ENCODE measurements at places on chromosomes 16 and 17.
A peak's percentile ranks its signal among the peaks of the same experiment; 100 is the strongest.

DNA sequence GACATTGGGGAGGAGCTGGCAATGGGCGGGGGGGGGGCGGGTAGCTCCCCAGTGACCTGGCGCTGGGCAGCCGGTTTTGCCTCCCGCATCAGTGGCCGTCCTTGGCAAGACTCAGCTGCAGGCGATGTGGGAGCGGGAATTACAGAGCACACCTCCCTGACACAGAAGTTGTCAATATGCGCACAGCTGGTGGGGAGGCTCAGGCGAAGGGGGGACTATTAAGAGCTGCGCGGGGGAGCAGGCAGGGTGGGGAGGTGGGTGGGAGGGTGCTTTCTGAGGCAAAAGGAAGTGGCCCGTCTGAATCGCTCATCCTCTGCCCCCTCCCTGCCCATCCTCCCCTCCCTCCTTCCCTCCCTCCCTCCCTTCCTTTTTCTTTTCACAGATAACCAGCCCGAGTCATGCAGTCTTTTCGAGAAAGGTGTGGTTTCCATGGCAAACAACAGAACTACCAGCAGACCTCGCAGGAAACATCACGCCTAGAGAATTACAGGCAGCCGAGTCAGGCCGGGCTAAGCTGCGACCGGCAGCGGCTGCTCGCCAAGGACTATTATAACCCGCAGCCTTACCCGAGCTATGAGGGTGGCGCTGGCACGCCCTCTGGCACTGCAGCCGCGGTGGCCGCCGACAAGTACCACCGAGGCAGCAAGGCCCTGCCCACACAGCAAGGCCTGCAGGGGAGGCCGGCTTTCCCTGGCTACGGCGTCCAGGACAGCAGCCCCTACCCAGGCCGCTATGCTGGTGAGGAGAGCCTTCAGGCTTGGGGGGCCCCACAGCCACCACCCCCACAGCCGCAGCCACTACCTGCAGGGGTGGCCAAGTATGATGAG lies 44.0 kb downstream of the SREBF1 start:
- DNase-seq = peak; percentile 20

DNA sequence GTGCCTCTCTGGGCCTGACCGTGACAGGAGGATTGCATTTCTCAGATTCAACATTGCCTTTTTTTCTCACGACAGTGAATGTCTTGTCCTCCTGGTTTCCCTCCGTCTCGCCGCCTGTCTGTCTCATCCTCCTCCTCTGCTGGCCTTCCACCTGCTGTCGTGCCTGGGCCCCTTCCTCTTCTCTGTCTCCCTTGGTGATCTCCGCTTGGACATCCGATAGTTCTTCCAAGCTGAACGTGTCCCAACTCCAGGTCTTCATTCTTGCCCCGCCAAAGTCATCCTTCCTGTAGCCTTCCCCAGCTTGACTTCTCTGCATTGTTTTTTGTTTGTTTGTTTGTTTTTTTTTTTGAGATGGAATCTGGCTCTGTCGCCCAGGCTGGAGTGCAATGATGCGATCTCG lies 79.4 kb downstream of the RAP1GAP2 start:
- no peak for DNase-seq

GRCh38 chr17:7380855-7381683 lies at the start of gene TNK1:
TSS of gene TNK1 (plus strand) at chr17:7381089. CDS start at chr17:7382927, 1,838 bp downstream.
- DNase-seq = no peak

GRCh38 chr16:30893417-30893743 lies 497 bp downstream of the BCL7C start:
- DNase-seq = no peak

DNA sequence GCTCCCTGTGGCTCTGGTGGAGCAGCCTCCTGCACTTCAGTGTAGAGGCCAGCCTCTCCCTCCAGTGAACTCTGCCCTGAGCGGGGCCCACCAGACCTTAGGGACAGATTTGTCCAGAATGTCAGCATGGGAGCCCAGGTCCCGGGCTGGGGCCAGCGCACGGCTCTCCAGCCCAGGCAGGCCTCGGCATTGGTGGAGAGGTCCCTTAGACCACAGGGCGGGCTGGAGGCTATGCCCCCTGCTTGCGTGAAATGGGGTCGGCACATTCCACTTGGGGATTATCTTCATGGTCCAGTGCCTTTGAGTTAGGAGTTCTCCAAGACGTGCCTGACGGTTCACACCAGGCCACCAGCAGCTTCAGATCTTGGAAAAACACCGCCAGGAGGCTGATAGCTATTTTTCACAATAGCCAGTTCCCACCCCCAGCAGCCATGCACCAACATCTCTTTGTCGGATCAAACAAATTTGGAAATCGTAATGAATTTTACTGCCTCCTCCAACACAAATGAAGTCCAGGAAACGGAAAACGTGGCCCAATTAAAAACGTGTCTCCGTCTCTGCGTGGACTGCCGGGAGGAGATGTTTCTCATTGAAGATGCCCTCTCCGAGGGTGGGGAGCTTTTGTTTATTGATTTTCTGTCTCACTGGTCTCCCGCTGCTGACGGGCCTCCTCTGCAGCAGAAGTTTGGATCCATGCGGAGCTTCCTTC lies 110.0 kb upstream of the CIBAR2 start:
- DNase-seq = no peak

DNA sequence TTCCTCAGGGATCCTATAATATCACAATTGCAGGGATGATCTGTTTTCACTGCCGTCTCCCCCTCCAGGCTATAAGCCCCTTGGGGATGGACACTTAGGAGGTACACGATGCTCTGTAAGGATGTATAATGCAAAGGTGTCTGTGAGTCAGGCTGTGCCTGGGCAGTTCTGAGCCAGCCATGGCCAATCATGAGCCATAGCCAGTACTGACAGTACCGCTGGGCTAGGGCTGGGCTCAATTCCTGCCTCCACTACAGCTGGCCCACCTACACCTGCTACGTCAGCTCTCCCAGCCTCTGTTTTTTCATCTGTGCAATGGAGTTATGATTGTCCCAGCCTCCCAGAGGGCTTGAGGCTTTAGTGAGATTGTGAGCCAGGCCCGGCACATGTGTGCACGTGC lies 2.8 kb upstream of the WNT9B start:
- no peak for DNase-seq

DNA sequence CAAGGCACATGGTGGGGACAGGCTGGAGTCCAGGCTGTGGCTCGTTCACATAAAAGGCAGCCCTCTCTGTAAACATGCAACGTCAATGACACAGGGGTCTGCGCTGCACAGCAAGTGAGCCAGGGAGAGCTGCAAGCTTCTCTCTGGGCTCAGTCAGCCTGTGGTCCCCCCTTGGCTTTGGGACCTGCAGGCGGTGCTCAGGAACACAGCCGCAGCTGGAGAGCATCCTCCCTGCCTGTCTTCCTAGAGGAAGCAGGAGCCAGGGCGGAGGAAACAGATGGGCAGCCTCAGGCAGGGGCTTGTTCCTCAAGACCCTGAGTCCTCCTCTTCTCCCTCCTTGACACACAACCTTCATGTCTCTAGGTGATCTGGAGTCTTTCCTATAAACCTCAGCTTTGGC lies 228.0 kb downstream of the C16orf78 start:
- DNase-seq = no peak

GRCh38 chr16:71371237-71371636 lies 12.7 kb downstream of the CALB2 start:
- no peak for DNase-seq

- DNase-seq = no peak
Observed at GRCh38 chr16:1005286-1005685, 23.7 kb downstream of the SOX8 start.

GRCh38 chr17:64499805-64500486 lies 3.1 kb upstream of the POLG2 start:
- no peak for DNase-seq
